Left lung (tissue), 14 donors: ENCODE measurements at places on chromosomes 5 and 9. TPM values are rescaled to one million over a fixed set of nuclear protein-coding genes. Genes with fewer than 3 reads are reported as not detected.

Gene RHOBTB3
- total RNA-seq: 26.5 TPM

Gene MSX2
- 2.0 TPM for total RNA-seq

Gene FCN2
- not detected for total RNA-seq

Gene C1QTNF2
- total RNA-seq: 2.3 TPM

Gene EGR1
- 92.6 TPM for total RNA-seq

Gene NR2F1-AS1
- total RNA-seq: 18.3 TPM

Gene BICD2
- total RNA-seq: 33.7 TPM

Gene POU5F2
- total RNA-seq: 2.3 TPM

Gene CTXN3
- not detected for total RNA-seq

Gene CERCAM
- total RNA-seq: 79.0 TPM

Gene DPH7
- 26.8 TPM for total RNA-seq

Gene TLX3
- total RNA-seq: not detected

Gene ACOT12
- not detected for total RNA-seq

Gene WWC1
- total RNA-seq: 81.9 TPM

Gene ANKRD18B
- 0.58 TPM for total RNA-seq

Gene DNAH5
- 3.5 TPM for total RNA-seq

Gene OTP
- not detected for total RNA-seq

Gene CTSV
- total RNA-seq: 0.24 TPM

Gene CAVIN4
- total RNA-seq: 1.0 TPM

Gene IL4
- total RNA-seq: not detected

Gene C1QTNF3
- 25.6 TPM for total RNA-seq

Gene DBH
- total RNA-seq: 0.23 TPM

Gene NUTM2F
- total RNA-seq: not detected

Gene SNX2
- 85.1 TPM for total RNA-seq

Gene SLC36A3
- total RNA-seq: not detected

Gene LCN12
- total RNA-seq: 4.5 TPM

Gene CARD9
- total RNA-seq: 6.6 TPM

Gene ZFAND5
- 149 TPM for total RNA-seq

Gene SPINK7
- not detected for total RNA-seq

Gene FOXI1
- not detected for total RNA-seq
